ENCODE measurements at places on chromosomes 12 and 14. TPM values are rescaled to one million over a fixed set of nuclear protein-coding genes. Genes with fewer than 3 reads are reported as not detected.
A peak's percentile ranks its signal among the peaks of the same experiment; 100 is the strongest.

DNA sequence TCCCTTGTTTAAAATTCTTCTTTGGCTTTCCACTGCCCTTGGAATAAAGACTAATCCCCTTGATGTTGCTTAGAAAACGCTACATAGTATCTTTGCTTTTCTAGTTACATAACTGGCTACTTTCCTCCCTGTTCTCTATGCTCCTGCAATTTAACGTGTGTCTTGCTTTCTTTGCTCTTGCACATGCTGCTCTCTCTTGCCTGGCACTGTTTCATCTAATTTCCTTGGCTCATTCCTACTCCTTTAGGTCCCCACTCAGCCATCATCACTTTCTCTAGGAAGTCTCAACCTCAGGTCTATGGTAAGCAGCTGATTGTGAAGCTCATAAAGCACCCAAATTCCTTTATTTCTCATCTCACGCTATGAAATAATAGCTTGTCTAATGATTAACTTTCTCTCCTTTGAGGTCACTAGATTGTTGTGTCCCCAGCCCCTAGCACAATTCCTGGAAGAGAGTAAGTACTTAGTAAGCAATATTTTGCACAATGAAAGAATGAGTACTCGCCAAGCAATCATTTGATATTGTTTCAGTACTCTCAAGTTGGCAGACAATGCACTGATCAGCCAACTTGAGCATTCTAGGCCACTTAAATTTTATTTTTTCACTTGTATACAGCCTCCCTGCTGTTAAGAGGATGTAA, 3.3 kb downstream of the ALDH6A1 start:
- peaks cover 7% of the 10 kb centered on the region for H3K4me1 ChIP-seq
- no peaks in the 10 kb centered on the region for H3K36me3 ChIP-seq
- H3K27me3 ChIP-seq, result no peaks in the 10 kb centered on the region
- H3K4me3 ChIP-seq, result no peak overlapping the region
- no peak for DNase-seq
- H3K27ac ChIP-seq, result no peak overlapping the region

Gene IL31
- 0.05 TPM for total RNA-seq

GRCh38 chr12:102957339-102958050, at the start of gene ASCL1:
TSS of gene ASCL1 (plus strand) at chr12:102957674. CDS start at chr12:102958245, 571 bp downstream.
- no peaks in the 10 kb centered on the region for H3K4me1 ChIP-seq
- H3K4me3 ChIP-seq, result peak within 1 kb of the TSS; percentile 28
- H3K36me3 ChIP-seq, result no peaks in the 10 kb centered on the region
- peaks cover 98% of the 10 kb centered on the region for H3K27me3 ChIP-seq

DNA sequence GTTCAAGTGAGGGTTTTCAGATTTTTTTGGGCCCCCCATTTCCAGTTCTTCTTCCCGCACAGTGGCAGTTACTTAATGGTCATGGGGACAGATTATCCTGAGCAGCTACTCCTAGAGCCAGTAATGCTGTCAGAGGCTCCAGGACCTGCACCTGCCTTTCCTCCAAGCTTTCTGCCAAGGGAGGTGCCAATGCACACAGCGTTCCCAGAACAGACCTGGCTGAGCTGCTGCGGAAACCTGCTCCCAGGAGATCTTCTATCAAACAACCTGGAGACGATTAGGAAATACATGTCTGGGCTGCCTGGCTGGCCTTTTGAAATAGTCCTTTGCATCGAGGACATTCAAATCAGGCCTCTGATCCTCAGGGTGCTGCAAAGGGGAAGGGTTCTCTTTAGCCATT, 120.9 kb downstream of the SLC8A3 start:
- H3K36me3 ChIP-seq, result no peaks in the 10 kb centered on the region
- H3K4me3 ChIP-seq, result no peak overlapping the region
- H3K4me1 ChIP-seq, result no peaks in the 10 kb centered on the region
- DNase-seq, result no peak

DNA sequence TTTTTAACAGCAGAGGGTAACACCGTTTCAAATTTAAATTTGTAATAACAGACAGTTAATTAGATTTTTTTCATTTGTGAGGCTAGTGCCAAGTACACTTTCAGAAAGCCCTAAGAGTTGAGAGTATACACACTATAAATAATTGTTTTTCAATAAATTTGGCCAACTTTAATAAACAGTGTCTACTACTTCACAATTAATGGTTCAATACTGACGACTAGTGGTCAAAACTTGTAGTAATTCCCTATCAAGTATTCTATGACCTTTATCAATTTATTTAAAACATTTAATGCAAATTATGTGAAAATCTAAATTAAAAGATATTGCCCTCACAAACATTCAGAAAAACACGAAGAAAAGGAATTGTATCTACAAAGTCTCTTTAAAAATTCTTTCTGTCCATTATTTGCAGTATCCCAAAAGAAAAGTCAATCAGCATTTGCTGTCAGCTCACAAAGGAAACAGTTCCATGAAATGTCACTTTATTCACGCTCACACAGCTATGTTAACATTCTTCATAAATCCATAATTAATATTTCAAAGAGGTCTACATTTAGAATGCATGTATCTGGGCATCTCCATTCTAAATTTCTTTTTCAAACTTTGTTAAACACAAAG, 91.2 kb downstream of the CEP128 start:
- DNase-seq, result no peak
- no peaks in the 10 kb centered on the region for H3K4me1 ChIP-seq
- H3K27ac ChIP-seq, result no peak overlapping the region
- H3K36me3 ChIP-seq, result no peaks in the 10 kb centered on the region
- H3K27me3 ChIP-seq, result no peaks in the 10 kb centered on the region

DNA sequence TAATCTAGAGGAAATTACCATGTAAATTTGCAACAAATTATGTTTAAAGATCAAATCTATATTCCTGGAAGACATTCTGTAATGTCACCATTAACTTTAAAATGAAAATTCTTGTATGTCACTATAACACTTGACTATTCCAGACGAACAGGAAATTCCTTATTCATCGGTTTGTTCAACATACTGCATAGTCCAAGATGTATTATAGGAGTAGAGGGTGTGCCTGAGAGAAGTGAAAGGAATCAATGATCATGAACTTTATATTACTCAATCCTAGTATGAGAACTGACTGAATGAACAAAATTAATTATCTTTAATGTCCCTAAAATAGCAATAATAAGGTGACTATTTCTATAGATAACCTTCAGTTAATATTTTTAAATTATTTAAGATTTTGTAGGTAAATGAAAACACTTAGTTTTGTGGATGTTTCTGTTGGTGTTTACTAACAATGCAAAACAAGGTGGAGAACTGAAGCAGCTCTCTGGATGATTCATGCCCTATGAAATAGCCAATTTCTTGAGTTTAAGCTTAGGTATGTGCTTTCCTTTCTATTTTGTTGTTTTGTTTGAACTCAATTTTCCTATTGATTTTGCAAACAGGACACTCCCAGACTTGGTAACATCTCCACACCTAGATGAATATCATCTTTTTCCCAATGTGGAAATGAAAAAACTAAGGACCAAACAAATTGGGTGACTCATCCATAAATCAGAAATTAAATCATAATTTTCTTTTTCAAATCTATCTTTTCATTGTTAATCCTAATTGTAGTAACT, 18.2 kb upstream of the ITPR2 start:
- H3K27me3 ChIP-seq, result no peaks in the 10 kb centered on the region
- no peak overlapping the region for H3K4me3 ChIP-seq
- no peak for DNase-seq
- H3K27ac ChIP-seq, result no peak overlapping the region

GRCh38 chr12:88604646-88605045, 24.4 kb upstream of the KITLG start:
- H3K4me3 ChIP-seq, result no peak overlapping the region
- H3K4me1 ChIP-seq, result no peaks in the 10 kb centered on the region
- DNase-seq, result no peak

DNA sequence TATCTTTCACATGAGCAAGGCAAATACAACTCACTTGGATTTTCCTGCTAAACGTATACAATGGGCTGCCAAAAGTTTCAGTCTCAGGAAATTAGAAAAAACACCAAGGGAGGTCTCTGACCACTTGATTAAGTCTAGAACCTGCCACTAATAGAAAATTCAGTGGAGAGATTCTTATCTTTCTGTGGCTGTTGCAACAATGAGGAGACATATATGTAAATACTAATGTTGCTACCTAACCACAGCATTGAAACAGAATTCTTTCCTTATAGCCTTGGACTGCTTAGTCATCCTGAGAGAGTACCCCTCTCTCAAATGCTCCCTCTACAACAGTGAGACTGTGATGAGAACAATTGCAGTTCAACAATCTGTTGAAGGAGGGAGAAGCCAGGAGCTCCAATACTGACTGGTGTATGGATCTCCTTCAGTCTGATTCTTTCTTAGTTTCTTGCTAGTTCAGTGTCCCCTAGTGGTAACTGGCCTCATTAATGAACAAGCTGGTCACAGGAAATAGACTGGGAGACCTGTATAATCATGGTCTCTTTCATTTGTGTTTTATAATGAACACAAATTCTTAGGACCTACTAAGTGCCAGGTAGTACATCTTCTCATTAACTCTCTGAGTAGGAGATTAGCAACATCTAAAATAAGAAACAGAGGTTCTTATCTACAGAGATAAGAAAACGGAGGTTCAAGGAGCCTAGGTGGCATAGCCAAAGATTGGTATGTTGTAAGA, 164.5 kb downstream of the SLC38A4 start:
- no peak overlapping the region for H3K27ac ChIP-seq
- H3K36me3 ChIP-seq, result no peaks in the 10 kb centered on the region
- no peaks in the 10 kb centered on the region for H3K27me3 ChIP-seq
- H3K4me1 ChIP-seq, result peaks cover 4% of the 10 kb centered on the region
- H3K4me3 ChIP-seq, result no peak overlapping the region

Gene RPS6KL1
- total RNA-seq, result 3.4 TPM

Gene NKX2-1
- not detected for total RNA-seq

Gene DENR
- 42.1 TPM for total RNA-seq

Gene GPR68
- total RNA-seq, result 1.4 TPM

Gene IAPP
- total RNA-seq, result 0.14 TPM

DNA sequence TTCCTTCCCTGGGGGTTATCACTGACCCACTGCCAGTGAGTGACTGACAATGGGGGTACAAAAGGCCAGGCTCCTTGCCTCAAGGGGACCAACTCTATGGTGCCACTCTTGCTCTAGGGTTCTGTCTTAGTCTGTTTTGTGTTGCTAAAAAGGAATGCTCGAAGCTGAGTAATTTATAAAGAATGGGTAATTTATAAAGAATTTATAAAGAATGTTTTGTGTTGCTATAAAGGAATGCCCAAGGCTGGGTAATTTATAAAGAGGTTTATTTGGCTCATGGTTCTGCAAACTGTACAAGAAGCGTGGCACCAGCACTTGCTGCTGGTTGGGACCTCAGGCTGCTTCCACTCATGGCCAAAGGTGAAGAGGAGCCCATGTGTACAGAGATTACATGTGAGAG, 15.8 kb upstream of the RASSF8 start:
- H3K4me1 ChIP-seq, result no peaks in the 10 kb centered on the region
- no peak overlapping the region for H3K4me3 ChIP-seq
- no peaks in the 10 kb centered on the region for H3K27me3 ChIP-seq
- DNase-seq, result no peak
- no peak overlapping the region for H3K27ac ChIP-seq
- no peaks in the 10 kb centered on the region for H3K36me3 ChIP-seq

GRCh38 chr14:57879516-57879915, 13.6 kb upstream of the SLC35F4 start:
- no peaks in the 10 kb centered on the region for H3K27me3 ChIP-seq
- no peaks in the 10 kb centered on the region for H3K4me1 ChIP-seq
- H3K4me3 ChIP-seq, result no peak overlapping the region
- DNase-seq, result no peak

DNA sequence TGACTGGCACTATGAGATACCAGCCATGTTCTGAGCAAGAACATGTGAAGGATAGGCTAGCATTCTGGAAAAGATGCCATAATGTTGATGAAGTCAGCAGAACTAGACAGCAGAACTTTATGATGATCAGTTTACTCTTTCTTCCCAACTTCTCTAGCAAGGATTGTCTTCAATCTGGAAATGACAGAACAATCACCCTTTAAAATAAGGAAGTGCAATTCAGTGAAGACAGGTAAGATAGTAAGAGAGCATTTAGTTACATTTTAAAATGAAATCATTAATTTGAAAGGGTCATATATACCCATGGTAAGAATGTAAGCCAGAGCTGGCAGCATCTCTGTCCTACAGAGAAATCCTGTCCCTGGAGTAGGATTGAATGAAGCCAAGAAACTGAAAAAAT, 66.0 kb upstream of the C12orf71 start:
- no peak overlapping the region for H3K27ac ChIP-seq
- H3K27me3 ChIP-seq, result no peaks in the 10 kb centered on the region
- H3K4me1 ChIP-seq, result no peaks in the 10 kb centered on the region
- H3K4me3 ChIP-seq, result no peak overlapping the region

- no peak overlapping the region for H3K27ac ChIP-seq
- peaks cover 8% of the 10 kb centered on the region for H3K4me1 ChIP-seq
- H3K36me3 ChIP-seq, result peaks cover 2% of the 10 kb centered on the region
- no peak for DNase-seq
- H3K27me3 ChIP-seq, result no peaks in the 10 kb centered on the region
Measured at GRCh38 chr14:77763978-77764377, 3.0 kb upstream of the SNW1 start.

DNA sequence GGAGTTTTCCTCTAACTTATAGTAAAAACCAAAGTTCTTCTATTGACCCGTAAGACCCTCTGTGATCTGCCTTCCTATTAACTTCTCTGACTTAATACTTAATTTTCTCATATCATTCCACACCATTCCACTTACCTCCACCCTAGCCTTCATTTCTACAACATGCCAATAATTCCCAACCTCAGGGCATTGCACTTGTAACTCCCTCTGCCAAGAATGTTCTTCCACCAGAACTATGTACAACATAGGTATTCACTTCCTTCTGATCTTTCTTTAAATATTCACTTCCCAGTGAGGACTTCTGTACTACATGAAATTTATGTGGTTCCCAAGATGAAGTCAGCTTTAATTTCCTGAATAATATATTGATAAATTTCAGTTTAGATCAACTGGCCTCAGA, 531.7 kb downstream of the LRFN5 start:
- no peaks in the 10 kb centered on the region for H3K36me3 ChIP-seq
- no peak overlapping the region for H3K4me3 ChIP-seq
- H3K4me1 ChIP-seq, result no peaks in the 10 kb centered on the region
- H3K27me3 ChIP-seq, result no peaks in the 10 kb centered on the region
- H3K27ac ChIP-seq, result no peak overlapping the region

DNA sequence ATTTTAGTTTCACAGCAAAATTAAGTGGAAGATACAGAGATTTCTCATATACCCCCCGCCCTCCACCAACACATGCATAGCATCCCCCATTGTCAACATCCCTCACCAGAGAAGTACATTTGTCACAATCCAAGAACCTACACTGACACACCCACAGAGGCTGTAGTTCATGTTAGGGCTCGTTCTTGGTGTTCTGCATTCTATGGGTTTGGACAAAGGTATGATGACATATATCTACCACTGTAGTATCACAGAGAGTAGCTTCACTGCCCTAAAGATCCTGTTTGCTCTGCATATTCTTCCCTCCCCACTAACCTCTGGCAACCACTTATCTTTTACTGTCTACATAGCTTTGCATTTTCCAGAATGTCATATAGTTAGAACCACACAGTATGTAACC, 444.6 kb upstream of the DCN start:
- H3K27me3 ChIP-seq, result no peaks in the 10 kb centered on the region
- H3K27ac ChIP-seq, result no peak overlapping the region
- no peaks in the 10 kb centered on the region for H3K4me1 ChIP-seq
- no peaks in the 10 kb centered on the region for H3K36me3 ChIP-seq
- no peak overlapping the region for H3K4me3 ChIP-seq
